ENCODE measurements at places on chromosomes 2 and 18.

- DNase-seq = no peak
Observed at GRCh38 chr2:109594246-109594885, 19.4 kb downstream of the SEPTIN10 start.

GRCh38 chr2:55842046-55842445 lies 81.5 kb downstream of the EFEMP1 start:
- peak; percentile 21 for DNase-seq

DNA sequence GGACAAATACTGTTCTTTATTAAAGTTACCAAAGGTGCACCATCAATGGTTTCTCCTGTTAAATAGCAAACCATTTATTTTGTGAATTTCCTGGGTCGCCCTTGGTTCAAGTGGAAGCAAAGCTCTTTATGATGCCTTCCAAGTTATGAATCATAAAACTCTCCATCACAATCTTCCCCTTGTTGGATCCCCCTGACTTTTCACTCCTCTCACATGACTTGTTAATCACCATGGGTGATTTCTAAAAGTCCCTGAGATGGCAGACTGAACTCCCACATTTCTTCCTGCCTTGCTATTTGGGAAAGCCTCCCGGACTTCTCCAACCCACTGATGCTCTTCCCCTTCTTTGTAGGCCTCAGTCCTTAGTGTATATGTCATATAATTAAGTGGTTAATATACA lies 176.0 kb downstream of the THADA start:
- no peak for DNase-seq

GRCh38 chr2:112032689-112033465 lies 22.2 kb upstream of the TMEM87B start:
- no peak for DNase-seq

GRCh38 chr2:99776906-99777646 lies 287.3 kb upstream of the REV1 start:
- no peak for DNase-seq

All from A549 (cell line).